ENCODE measurements at places on chromosomes 7 and 10. TPM values are rescaled to one million over a fixed set of nuclear protein-coding genes. Genes with fewer than 3 reads are reported as not detected.

DNA sequence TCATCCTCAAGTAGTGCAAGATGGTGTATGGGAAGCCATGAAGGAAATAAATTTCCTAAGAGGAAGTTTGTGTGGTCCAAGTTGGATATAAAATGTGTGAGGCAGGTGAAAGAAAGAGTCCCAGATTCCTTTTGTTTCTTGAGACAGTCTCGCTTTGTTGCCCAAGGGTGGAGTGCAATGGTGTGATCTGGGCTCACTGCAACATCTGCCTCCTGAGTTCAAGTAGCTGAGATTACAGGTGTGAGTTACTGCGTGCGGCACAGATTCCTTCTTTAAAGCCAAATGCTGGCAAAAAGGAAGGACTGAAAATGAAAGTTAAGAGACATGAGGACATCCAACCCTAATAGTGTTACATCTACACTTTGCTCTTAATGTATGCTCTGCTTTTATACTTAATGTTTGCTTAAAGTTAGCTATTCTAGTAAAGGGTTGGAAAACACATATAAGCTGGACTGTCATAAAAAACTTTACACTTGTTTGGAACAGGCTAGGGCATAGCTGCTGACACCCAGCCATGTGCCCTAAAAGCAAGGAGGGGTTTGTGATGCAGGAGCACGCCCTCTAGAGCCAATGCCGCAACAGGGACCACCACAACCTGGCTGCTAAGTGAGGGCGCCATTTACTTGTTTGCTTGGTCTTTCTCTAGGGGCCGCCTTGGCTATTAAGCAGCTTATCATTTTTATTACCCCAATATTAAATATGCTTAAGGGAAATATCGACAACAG is 34.5 kb downstream of the CLEC2L start:
- peaks cover 7% of the 10 kb centered on the region for H3K27me3 ChIP-seq
- no peak overlapping the region for H3K27ac ChIP-seq
- H3K4me3 ChIP-seq: no peak overlapping the region
- peaks cover 4% of the 10 kb centered on the region for H3K36me3 ChIP-seq
- no peak for DNase-seq

Gene OR6B1
- not detected for total RNA-seq

DNA sequence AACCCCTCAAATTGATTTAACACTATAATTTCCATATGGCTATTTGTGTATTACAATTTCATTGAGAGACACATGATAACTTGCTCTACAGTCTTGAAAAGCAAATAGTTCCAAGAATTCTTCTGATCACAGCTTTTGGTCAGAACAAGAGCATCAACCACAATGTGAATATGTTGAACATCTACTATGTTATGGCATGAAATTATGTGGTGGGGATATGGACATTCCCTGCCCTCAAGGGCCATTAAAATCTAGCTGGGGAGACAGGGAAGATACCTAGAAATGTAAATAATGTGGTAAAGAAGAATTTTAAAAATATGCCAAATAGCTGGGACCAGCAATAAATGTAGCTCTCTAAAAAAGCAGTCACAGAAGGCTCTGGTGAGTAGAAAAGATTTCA is 262.2 kb downstream of the FZD1 start:
- no peaks in the 10 kb centered on the region for H3K36me3 ChIP-seq
- no peak overlapping the region for H3K4me3 ChIP-seq
- peaks cover 3% of the 10 kb centered on the region for H3K27me3 ChIP-seq
- H3K27ac ChIP-seq: no peak overlapping the region
- no peak for DNase-seq

GRCh38 chr10:114539623-114540022 is 118.5 kb downstream of the ABLIM1 start:
- peaks cover 16% of the 10 kb centered on the region for H3K4me1 ChIP-seq
- no peak overlapping the region for H3K27ac ChIP-seq
- no peak for DNase-seq

GRCh38 chr7:101233907-101234547 is 3.6 kb downstream of the CLDN15 start:
- H3K4me1 ChIP-seq: peaks cover 19% of the 10 kb centered on the region
- H3K36me3 ChIP-seq: peaks cover 2% of the 10 kb centered on the region
- peaks cover 7% of the 10 kb centered on the region for H3K27me3 ChIP-seq
- no peak overlapping the region for H3K4me3 ChIP-seq
